ENCODE measurements at places on chromosomes 6 and 20. TPM values are rescaled to one million over a fixed set of nuclear protein-coding genes. Genes with fewer than 3 reads are reported as not detected.

The SLC12A5 gene
- total RNA-seq, result not detected

The C20orf141 gene
- not detected for total RNA-seq

The CEP57L1 gene
- 7.7 TPM for total RNA-seq

The GTSF1L gene
- 0.84 TPM for total RNA-seq

The EYA4 gene
- total RNA-seq, result 0.49 TPM

The EBF4 gene
- 5.0 TPM for total RNA-seq

The ADISSP gene
- total RNA-seq, result 18.4 TPM

The HSF2 gene
- total RNA-seq, result 10.6 TPM

The KCNK5 gene
- total RNA-seq, result not detected

The MROH8 gene
- total RNA-seq, result 4.6 TPM

The SLC22A7 gene
- total RNA-seq, result not detected

The LAMA5 gene
- 89.7 TPM for total RNA-seq

The AURKA gene
- 3.9 TPM for total RNA-seq

The EYS gene
- not detected for total RNA-seq

The RRP36 gene
- 46.2 TPM for total RNA-seq

The ELOVL4 gene
- 0.10 TPM for total RNA-seq

The SALL4 gene
- not detected for total RNA-seq

The GSTA2 gene
- total RNA-seq, result not detected

The PRND gene
- total RNA-seq, result not detected

The HSPA1L gene
- total RNA-seq, result 2.4 TPM

Measured in B cell (primary cell).